ENCODE measurements at places on chromosomes 16 and 17.

DNA sequence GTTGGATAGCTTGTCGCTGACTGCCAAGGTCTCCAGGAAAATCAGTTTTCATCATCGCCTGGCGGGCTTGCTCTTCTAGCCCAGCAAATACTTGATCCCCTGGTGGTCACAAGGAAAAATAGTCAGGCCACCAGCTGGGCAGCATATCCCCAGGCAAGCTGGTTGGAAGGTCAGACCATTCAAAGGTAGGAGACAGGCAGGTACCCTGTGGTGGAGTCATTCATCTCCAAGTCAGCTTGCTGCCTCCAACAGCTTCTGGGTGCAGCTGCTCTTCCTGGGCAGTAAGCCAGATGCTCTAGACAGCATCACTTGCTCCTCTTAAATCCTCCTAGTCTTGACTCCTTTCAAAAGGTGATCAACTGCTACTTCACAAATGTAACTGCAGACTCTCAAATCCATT lies 16.0 kb downstream of the ZNF821 start:
- no peak for DNase-seq

DNA sequence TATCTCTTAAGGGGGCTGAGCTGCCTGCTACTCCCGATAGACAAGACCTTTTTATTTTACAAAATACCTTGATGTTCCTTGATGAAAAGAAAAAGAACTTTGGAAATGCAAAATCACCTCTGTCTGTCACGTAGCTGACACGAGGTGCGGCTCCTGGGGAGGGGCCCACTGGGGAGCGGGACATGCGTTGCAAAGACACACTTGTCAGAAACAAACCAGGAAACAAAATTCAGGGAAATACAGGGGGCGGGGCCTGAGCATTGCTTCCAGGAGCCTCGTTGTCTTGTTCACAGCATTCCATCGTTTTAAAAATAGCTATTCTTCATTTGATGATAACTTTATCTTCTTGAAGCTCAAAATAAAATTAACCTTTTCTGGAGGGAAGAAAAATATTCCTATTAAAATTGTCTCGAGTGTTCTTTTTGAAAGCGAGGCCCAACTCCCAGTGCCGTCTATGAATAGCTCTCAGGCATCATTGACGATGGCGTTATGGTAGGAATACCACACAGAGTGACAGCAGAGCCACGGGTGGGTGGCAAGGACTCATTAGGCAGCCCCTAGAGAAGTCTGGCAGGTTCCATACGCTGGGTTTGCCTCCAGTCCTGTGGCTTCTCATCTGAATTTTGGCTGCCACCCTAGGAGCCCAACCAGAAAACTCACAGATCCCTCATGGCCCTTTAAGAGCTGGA lies 286.9 kb downstream of the CPPED1 start:
- DNase-seq: no peak

- DNase-seq: no peak
These were observed 769.0 kb downstream of the KCNJ2 start for GRCh38 chr17:70938336-70938735.

DNA sequence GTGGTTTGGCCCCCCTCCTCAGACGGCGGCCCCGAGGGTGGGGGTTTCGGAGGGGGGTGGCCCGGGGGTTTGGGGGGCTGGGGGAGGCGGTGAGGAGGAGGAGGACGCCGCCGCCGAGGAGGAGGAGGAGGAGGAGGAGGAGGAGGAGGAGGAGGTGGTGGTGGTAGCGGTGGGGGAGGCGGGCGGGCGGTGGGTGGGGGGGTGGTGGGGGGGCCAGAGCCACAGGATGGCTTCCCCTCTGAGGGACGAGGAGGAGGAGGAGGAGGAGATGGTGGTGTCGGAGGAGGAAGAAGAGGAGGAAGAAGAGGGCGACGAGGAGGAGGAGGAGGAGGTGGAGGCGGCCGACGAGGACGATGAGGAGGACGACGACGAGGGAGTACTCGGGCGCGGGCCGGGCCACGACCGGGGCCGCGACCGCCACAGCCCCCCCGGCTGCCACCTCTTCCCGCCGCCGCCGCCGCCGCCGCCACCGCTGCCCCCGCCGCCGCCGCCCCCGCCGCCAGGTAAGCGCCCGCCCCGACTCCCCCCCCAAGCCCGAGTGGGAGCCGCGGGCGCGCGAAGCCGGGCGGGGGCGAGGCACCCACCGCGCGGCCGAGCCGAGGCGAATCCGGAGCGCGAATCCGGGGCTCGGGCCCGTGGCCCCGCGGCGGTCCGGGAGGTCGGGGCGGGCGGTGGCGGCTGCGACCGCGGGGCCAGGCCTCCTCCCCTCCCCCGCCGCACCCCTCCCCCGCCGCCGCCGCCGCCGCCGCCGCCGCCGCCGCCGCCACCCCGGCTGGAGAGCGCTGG lies 3.8 kb upstream of the CHD3 start:
- DNase-seq: no peak

DNA sequence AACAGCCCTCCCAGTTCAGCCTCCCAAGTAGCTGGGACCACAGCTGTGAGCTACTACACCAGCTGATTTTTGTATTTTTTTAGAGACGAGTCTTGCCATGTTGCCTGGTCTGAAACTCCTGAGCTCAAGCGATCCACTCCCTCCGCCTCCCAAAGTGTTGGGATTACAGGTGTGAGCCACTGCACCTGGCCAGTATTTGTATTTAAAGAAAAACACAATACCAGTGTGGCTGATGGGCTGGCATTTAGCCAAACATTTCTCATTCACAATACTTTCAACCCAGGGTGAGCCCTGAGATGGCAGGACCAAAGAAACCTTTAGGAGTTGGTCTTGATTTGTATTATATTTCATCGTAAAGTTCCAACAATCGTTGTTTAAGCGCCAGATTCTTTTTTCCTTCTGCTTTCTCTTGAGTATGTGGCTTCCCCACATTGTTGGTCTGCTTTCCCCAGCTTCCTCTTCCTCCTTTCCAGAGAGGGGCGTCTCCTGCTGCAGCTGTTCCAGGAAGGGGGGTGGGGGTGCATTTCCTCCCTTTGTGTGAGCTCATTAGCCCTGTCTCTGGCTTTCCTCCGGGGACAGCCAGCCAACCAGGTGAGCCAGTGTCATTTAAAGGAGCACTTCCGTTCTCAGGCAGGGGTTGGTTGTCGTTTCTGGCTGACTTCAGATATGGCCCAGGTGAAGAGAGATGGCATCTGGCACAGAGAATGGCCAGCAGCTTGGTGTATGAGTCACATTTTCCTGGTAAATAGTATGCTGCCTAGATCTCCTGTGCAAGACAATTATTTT lies 79.9 kb downstream of the GPRC5B start:
- DNase-seq: no peak

DNA sequence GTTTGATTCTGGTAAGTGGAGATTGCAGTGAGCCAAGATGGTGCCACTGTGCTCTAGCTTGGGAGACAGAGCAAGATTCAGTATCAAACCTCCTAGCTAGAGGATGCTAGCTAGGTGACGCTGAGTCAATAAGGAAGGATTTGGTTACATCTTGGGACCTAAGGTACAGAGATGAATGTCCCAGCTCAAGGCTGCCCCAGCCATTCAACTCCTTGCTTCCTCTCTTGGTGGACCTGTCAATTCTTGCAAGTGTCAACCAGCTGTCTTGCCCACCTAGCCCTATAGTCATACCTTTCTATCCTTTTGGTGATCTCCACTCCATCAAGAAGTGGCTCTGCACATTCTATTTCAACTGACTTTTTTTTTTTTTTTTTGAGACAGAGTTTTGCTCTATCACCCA lies 1.4 kb upstream of the MILR1 start:
- no peak for DNase-seq

DNA sequence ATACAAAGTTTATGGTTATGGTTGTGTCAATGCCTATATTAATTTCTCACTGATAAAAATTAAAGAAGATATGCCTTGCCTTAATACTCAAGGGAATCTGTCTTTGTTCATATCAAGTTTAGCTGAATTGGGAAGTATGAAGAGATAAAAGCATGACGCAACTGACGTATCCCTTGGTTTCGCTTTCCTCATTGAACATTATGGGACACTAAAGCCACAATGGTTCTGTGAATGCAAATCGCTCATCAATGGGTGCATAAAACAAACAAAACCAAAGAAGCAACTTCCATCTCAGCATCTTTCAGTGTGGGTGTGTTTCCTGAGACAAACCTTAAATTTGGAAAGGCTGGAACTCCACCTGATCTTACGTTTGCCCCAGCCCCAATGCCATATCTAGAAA lies 108.2 kb downstream of the NPIPB5 start:
- DNase-seq: no peak

- no peak for DNase-seq
These were observed 112.6 kb downstream of the OR1D5 start for GRCh38 chr17:2950846-2951245.

- DNase-seq: no peak
These were observed 3.7 kb upstream of the UNC13D start for GRCh38 chr17:75847614-75848522.

DNA sequence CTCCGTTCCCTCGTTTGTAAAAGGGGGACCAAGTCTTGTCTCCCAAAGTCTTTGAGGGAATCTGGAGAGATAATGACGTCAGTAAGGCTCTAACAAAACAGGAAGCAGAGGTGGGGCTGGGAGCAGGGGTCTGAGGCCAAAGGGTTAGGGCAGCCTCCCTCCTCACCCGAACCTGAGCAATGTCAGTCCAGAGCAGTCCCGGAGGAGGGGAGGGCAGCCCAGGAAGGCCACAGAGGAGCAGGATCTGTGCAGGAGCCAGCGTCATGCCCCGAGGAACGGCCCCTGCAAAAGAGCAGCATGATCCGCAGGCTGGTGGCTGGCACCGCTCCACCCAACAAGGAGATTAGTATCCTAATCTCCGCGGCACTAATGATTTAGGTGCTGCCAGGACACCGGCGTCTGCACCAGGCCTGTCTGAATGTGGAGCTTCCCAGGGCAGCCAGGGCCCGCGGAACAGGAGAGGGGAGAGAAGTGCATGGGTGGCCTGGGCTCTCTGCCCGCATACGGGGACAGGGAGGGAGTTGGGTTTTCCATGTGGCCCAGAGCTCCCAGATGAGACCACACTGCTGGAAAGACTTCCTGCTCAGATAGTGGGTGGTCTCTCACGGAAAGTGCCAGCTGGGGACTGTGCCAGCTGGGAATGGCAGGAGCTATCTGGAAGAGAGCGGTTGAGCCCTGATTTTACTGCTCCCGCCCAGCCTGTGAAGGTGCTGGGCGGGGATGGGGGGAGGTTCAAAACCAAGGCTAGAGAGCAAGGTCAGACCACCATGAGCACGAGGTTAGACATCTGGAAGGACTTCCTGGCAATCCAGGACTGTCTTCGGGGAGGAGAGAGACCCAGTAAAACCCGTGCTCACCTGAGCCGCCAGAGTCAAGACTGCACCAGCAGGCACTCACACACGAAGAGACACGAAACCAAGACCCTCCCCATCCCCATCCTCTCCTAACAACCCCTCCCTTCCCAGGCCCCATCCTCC lies 11.0 kb upstream of the KRT17 start:
- no peak for DNase-seq

DNA sequence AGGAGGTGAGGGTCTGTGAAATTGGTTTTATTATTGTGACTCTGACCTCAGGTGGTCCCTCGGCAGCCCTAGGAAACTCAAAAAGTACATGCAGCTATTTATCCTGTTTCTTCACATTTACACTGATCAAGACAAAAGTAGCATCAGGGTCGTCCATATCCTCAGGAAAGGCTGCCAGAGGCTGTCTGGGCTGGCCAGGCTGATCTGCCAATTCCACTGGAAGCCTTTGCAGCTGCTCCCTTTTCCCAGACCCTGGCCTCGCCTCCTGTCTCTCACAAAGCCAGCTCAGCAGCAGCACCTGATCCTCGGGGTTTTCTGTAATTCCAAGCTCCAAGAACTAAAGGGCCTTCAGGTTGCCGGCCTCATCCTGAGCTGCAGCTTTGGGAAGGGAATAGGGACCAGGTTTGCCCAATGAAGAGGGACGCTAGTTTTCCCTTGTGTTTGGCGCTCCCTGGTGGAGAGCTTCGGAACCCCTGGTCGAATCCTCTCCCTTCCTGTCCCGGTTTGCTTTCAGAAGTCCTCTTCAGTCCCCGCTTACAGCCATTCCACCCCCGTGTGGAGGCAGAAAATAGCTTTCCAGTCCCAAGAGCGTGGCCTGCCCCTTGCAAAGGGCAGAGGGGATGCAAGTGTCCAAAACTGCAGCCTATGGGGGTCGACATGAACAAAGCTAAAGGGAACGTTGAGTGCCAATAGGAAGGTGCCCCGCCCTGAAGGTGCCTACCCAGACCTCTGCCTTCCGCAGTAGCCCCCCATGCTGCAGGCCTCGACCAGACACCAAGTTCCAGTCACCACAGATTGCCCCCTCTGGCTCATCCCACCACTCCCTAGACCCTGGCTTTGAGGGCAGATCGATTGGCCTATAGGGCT lies 13.4 kb downstream of the MFSD6L start:
- DNase-seq: no peak

- DNase-seq: no peak
These were observed 34.2 kb upstream of the PABPN1L start for GRCh38 chr16:88900662-88901052.

- DNase-seq: no peak
These were observed 33.1 kb downstream of the CDRT15L2 start for GRCh38 chr17:20612635-20613034.
